ENCODE measurements at places on chromosomes 6 and 20. TPM values are rescaled to one million over a fixed set of nuclear protein-coding genes. Genes with fewer than 3 reads are reported as not detected.

- DNase-seq, result no peak
Measured at GRCh38 chr20:47326658-47327268, 29.7 kb downstream of the ZMYND8 start.

- no peak for DNase-seq
Measured at GRCh38 chr6:93139408-93140081, 279.8 kb downstream of the EPHA7 start.

- DNase-seq, result no peak
Measured at GRCh38 chr6:86251106-86251505, 608.4 kb upstream of the SYNCRIP start.

Gene NFKBIE
- total RNA-seq, result 9.9 TPM

- peak; percentile 74 for DNase-seq
Measured at GRCh38 chr6:30357678-30358540, 13.0 kb downstream of the RPP21 start.

- no peak for DNase-seq
Measured at GRCh38 chr20:40631119-40631631, 57.9 kb downstream of the MAFB start.
